ENCODE measurements at places on chromosomes 2 and 18. TPM values are rescaled to one million over a fixed set of nuclear protein-coding genes. Genes with fewer than 3 reads are reported as not detected.

Gene CCDC74B
- total RNA-seq = 1.3 TPM

Gene ATG16L1
- 31.8 TPM for total RNA-seq

Gene TEX44
- not detected for total RNA-seq

Gene WDCP
- 5.5 TPM for total RNA-seq

Gene LDAH
- 15.5 TPM for total RNA-seq

Gene KCNE4
- 6.4 TPM for total RNA-seq

Gene CFAP65
- not detected for total RNA-seq

Gene HOXD13
- not detected for total RNA-seq

Gene TCF23
- not detected for total RNA-seq

Gene PLA2R1
- total RNA-seq = 24.4 TPM

Gene UCN
- 1.7 TPM for total RNA-seq

Gene RAPH1
- 22.5 TPM for total RNA-seq

Gene ERFE
- total RNA-seq = not detected

Gene LIMS4
- total RNA-seq = 3.3 TPM

Gene MRO
- total RNA-seq = 3.2 TPM

Gene FAM124B
- 6.1 TPM for total RNA-seq

Data from subcutaneous adipose tissue (tissue), 4 donors.